T-helper 22 cell (primary cell): ENCODE measurements at places on chromosomes 3 and 15.

- no peak for DNase-seq
Observed at GRCh38 chr3:160027541-160028195, 39.0 kb downstream of the IL12A start.

GRCh38 chr3:39080026-39080425 is 27.4 kb downstream of the GORASP1 start:
- no peak for DNase-seq

GRCh38 chr15:76164602-76165001 is 104.8 kb downstream of the TMEM266 start:
- DNase-seq, result no peak

GRCh38 chr3:55647670-55648069 is 160.6 kb upstream of the WNT5A start:
- no peak for DNase-seq

- no peak for DNase-seq
Observed at GRCh38 chr3:5090197-5090596, 31.9 kb upstream of the ARL8B start.

DNA sequence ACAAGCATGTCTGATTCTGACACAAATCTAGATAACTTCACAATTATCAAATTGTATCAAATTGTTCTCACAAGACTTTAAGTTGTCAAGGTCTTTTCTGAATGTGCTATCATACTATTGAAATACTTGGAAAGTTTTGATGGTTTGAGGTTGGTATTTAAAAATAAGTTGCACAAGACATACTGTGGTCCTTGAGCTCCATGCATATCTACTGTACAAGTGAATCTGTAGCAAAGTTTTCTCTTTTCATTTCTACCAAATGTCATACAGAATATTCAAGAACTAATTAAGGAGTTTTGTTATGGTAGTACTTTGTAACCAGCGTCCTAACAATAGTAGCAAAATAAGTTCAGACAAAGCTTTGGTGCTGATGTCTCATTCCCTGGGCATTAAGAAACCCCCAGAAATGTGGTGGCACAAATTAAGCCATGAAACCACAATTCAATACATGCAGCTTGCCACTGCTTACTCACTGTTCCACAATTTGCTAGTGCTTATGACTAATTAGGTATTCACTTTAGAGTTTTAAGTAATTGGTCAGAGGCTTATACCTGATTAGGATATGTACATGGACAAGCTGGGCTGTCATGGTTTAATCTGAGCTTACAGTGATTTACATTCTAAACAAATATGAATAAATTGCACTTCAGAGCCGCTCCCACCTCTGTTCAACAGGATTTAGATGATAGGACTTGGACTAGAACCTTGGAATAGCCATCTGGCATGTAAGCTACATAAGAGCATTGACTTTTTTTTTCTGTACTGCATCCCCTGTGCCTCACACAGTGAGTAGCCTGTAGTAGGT is 8.8 kb downstream of the TBC1D23 start:
- no peak for DNase-seq

DNA sequence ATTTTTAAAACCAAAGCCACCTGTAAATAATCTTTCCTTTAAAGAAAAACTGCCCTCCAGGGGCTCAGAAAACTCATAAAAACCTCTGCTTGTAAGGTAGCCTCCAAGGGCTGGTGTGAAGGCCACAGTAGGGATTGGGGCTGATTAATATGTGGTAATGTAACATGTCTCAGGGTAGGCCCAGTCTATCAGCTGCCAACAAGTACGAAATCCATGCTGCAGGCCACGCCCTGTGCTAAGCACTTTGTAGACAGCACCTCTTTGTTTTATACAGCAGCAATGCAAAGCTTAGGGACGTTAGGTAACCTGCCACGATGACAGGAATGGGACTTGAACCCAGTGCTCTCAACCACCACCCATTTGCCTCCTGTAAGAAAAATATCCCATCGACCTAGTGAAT is 65.6 kb upstream of the PRICKLE2 start:
- DNase-seq, result no peak

GRCh38 chr3:59388555-59389270 is 338.9 kb upstream of the CFAP20DC start:
- DNase-seq, result no peak

- DNase-seq, result no peak
Observed at GRCh38 chr3:127489357-127489756, 101.2 kb downstream of the TPRA1 start.
